ENCODE measurements at places on chromosomes 12 and 14.

DNA sequence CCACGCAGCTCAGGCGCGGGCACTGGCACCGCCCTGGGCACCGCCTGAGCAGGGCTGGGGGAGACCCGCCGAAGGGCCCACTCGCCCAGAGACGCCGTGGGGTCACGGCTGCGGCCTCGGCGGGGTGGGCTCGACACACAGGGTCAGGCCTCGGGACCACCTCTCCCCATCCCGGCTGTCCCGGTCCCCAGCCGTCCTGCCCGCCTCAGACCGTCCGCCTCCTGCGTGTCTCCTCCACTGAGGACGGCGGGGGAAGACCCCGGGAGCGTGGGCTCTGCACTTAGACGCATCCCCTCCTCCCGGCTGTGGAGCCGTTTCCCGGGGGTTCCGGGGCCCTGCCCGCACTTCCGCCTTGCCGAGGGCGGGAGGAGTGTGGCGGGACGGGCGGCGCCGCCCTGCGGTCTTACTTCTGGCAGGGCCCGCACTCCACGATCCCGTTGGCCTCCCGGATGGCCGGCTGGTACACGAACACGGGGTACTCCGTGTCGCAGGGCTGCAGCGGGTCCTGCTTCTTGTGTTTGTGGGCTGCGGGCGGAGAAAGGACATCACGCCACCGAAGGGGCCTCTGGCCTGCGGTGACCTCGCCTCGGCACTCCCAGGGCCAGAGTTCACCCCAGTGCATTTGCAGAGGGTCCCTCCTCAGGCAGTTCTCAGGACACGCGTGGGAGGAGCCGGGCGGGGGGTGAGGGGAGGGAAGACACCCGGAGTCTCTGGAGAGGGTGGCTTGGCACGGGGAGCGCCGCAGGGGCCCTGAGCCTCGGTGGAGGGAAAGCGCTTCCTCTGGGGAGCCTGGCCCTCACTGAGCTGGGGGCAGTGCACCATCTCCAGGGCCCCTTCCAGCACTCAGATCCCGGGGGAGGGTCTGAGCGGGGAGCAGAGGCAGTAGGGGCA, 23.1 kb upstream of the LRTM2 start:
- peak; percentile 68 for DNase-seq

GRCh38 chr12:49564686-49565405, 3.1 kb downstream of the MCRS1 start:
- DNase-seq: no peak

DNA sequence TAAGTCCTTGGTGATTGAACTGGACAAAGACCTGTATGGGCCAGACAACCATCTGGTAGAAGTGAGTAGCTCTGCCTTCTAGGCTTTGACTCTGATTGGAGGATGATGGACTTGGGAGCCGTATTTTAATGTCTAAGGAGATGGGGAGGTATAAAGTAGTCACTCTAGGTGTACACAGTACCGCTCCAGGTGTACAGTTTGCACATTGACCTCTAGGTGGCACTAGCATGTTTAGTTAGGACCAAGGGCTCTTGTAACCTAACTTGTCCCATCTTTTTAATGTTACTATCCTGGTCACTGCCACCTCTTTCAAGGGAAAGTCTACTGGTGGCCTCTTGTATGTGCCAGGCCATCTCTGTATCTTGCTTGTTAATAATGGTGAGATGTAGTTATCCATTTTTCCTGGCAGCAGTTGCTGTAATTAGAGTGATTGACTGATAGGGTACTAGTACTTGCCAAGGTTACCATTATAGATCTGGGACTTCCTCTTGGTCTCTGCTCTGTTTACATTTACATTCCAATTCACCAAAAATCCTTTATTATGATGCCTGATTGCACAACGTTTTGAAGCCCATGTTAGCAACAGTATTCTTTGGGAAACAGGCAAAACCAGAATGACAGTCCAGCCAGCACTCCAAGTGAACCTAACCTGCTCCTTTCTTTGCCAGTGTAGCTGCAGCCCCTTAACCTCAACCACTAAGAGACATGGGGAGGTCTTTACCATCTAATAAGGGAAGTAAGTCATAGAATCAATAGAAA, 3.6 kb downstream of the SMARCD1 start:
- peak; percentile 53 for DNase-seq

- DNase-seq: peak; percentile 24
Observed at GRCh38 chr12:43501703-43502102, 50.3 kb downstream of the ADAMTS20 start.

DNA sequence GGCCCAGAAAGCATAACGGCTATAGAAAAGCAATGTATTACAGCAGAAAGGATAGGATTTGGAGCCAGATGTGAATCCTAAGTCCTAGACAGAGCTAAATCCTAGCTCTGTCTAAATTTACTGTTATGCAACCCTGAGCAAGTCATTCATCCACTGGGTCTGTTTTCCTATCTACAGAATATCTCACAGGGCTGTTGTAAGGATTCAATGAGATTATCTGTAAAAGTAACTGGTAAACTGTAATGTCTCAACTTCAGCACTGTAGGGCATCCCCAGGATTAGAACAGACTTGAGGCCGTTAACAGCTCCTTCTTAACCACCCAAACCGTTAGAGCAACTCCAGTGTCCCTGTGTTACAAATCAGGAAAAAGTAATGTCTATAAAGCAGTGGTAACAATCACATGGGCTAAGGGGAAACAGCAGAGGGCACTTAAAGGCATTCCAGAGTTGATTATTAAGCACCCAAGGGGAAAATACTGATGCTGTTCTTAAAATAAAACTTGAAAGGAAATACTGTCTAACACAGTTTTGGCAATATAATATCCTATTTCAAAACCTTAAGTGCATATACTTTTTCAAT, 10.1 kb downstream of the GMFB start:
- no peak for DNase-seq

- DNase-seq: no peak
Observed at GRCh38 chr12:57776247-57776587, 3.8 kb downstream of the EEF1AKMT3 start.

- DNase-seq: no peak
Observed at GRCh38 chr12:587132-588023, 75.9 kb downstream of the NINJ2 start.

DNA sequence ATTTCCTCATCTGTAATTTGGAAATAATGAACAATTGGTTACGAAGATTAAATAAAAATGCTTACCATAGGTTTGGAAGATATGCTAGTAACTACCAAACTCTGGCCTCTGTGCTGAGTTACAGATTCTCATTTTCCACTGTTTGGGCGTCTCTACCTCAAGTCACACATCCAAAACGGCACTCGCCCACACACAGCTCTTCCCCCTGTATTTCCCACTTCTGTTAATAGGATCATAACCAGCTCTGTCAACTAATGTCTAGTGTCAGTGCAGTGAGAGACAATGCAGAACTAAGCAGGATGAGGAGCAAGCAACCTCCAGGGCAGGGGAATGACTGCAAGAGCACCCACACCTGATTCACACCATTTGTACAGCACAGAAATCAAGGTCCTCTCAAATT, 10.9 kb upstream of the SYCP3 start:
- DNase-seq: no peak

GRCh38 chr12:103318566-103318965, 177.2 kb downstream of the C12orf42 start:
- no peak for DNase-seq

- DNase-seq: peak; percentile 86
Observed at GRCh38 chr12:124381456-124382296, 86.8 kb downstream of the RFLNA start.

Measured in AG20443 (cell line).